Activated CD4-positive, alpha-beta T cell treated with anti-CD3 and anti-CD28 coated beads, Interleukin-2, Interleukin-6, amounts not matched to agents 100 ng/mL and 50 ng/mL, durations not matched to agents 16 hours and 8 hours (primary cell): ENCODE measurements at places on chromosomes 13 and 19.

DNA sequence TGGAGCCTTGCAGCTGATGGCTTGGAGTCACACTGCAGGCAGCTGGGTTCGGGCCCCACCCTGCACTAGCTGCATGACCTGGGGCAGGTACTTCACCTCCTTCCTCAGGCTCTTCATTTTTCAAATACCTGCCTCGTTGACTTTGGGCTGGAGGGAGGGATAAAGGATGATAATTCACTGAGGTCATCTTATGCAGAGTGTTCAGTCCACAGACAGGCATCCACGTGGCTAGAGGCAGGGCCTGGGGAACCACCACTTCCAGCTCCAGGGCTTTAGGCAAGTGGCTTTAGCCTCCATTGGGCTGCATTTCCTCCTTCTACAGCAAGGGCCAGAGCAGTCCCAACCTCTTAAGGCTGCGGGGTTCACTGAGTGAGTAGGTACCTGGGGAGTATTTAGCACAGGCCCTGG, 84.8 kb downstream of the SIPA1L3 start:
- no peak for DNase-seq

DNA sequence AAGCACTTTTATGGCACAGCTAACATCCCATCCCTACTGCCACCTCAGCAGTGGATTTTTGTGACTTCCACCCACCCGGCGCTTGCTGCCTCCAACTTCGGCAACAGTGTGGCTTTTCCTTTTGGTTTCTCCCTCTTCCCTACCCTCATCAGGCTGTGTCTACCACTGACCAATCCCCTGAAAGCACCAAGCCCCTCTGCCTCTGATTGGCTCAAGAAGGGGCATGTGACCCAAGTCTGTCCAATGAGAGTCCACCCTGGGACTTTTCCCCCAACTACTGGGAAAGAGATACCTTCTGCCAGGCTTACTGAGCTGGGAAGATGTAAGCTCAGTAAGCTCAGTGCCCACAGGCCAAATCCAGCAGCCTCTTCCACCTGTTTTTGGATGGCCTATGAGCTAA, 5.8 kb downstream of the SMIM7 start:
- DNase-seq: no peak

DNA sequence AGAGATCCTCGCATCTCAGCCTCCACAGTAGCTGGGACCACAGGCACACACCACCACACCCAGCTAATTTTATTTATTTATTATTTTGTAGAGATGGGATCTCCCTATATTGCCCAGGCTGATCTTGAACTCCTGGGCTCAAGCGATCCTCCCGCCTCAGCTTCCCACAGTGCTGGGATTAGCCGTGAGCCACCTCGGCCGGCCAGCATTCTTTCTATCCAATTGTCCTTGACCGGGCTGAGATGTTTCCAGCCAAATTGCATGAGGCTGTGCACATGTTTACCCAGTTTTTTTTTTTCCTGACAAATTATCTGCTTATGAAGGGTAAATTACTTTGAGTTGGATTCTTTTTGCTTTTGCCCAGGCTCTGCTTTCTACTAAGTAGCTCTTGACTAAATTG, 28.2 kb downstream of the UNC13A start:
- no peak for DNase-seq

DNA sequence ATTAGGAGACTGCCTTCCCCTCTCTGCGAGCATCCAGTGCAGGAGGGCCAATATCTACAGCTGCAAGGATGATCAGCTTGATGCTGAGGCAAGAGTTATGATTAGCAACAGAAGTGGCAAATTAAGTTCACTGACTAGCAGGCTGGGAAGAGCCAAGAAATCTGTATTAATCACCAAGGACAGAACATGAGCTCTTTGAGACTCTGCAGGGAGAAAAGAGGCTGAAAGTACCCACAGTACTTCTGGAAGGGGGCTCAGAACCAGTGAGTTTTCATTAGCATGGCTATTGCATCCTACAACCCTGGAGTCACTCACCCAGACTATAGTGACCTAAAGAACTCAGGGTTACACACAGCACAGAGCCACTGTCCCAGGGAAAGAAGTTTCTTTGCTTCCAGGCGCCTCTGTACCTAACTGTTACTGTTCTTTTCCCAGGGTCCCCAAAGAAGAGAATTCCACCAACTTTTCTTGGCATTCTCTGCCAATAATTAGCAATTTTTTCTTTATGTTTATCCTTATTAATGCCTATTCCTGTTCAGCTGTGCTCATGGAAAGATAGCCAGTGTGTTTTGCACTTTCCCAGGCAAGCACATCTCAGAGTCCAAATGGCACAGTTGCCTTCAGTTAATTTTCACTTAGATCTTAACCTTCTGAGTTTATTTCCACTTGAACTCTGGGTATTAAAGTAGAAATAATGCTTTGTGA, 25.8 kb upstream of the MEDAG start:
- DNase-seq: no peak

- DNase-seq: no peak
Measured at GRCh38 chr13:51770681-51771417, 33.1 kb downstream of the DHRS12 start.

DNA sequence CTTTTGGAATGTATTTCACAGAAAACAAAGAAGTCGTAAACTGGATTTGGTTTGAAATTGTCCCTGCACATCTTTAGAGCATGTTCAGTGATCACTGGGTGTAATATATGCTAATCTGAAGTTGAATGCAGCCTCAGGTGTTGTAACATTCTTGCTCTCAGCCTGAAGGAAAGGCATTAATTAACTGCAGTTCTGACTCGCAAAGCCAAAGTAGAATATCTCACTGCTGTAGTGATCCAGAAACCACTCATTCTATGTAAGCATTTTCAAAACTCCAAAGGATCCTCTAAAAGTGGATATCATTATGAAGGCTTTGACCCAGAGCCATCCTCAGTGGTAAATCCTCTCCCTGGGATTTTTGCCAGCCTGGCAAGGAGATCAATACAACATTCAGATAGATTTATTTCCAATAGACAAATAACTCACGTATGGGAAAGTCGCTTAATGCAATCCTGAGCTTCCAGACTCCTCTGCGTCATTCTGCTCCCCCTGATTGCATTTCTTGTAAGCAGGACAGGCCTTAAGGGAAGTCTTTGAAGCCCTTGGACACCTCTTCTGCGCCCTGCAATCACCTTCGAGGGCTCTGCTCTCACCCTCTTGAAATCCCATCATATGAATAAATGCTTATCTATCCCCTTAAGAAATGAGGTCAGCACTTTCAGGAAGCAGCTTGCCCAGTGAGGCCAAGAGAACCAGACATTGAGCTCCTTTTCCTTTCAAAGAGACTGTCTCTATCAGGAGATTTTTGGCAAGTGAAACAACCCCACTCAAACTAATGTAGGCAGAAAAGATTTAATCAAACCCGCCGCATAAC, 301.7 kb upstream of the NBEA start:
- DNase-seq: no peak

GRCh38 chr19:28828276-28828870, 384.6 kb downstream of the UQCRFS1 start:
- no peak for DNase-seq

GRCh38 chr13:112715210-112715609, 25.4 kb downstream of the ATP11A start:
- no peak for DNase-seq

DNA sequence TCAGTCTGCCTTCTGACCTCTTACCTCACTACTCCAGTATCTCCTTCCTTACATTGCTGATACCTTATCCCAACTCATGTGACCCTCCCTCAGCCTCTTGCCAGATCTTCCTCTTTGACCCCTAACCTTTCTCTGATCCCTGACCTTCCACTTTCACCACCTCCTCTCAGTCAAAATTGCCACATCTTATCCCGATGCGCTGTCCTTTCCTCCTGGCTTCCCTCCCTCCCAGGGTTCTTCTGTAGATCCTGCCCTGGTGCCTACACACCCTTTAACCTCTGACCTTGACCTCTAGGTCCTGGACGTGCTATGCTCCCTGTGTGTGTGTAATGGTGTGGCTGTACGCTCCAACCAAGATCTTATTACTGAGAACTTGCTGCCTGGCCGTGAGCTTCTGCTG, 23.7 kb downstream of the RYR1 start:
- no peak for DNase-seq

DNA sequence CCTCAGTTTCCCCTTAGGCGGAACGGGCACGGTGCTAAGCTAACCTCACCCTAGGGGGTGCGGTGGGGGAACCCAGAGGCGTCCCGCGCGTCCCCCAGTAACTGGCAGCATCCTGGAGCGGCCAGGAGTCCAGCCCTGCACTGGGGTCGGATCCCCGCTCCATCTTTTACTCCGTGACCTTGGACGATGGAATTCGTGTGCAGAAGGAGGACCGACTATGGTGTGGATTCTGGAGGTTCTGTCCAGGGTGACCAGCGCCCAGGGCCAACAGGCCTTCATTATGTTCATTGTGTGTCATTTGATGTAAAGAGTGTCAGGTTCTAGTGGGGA, 630 bp downstream of the SPPL2B start:
- no peak for DNase-seq

GRCh38 chr13:64992314-64992713, 2237.8 kb downstream of the PCDH9 start:
- no peak for DNase-seq

DNA sequence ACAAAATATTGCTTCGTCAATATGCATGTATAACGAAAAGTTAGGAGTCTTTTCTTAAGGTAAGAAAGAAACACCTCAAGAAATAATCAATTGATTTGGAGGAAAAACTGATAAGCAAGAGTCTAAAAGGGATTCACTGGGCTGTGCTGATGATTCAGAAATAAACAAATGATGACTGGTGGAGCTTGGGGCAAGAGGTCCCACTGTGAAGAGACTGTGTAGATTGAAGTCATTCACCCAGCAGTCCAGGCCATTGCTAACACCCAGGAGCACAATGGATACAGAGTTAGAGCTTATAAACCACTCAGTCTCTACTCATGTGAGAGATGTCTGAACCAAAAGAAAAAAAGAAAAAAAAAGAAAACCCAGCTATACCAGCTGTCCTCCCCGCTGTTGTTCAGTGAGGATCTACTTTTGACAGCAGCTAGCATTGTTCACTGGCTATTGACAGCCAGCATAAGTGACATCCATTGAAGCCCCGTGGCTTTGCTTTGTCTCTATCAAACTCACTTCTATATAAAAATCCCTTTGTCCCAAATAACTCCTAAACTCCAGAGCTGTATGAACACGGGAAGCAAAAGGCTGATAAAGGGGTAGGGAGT, 255.5 kb downstream of the KCTD12 start:
- DNase-seq: no peak

DNA sequence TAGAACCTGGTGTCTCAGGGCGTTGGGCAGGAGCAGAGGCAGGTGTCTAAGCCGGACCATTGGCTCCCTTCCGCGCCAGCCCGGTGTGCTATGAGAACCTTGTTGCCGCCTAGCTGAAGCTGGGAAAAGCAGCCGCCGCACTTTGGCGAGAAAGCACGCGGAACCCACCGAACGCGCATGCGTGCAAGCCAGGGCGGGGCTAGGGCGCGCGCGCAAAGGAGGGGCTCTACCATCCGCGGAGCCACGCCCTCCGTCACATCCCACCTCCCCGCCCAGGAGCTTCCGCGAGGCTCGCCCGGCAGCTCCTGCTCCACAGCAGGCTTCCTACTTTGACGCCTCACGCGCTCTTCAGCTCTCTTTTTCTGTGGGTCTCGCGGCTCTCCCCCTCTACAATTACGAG, 51.3 kb downstream of the WDR87 start:
- DNase-seq: no peak

DNA sequence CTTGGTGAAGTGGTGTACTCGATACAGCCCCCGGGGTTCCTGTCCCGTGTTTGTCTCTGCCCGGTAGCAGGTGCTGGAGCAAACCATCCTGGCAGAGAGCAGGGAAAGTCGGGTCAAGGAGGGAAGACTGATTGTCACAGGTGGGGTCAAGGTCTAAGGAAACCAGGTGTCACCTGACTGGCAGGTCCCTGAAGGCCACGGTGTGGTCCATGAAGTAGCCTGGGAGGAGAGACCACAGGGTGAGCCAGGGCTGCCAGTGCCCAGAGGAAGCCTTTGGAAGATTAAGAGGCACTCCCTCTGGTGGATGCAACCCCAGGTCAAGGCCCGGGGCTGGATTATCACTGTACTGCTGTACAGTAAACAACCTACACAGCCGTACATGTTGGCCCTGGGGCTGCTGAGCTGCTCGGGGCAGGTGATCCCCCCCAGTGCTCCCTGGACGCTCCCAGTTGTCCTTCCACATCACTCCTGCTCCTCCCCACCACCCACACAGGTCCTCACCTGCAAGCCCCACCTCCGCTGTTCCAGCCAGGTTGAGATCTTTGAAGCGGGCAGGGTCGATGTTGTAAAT, 6.0 kb upstream of the CCER2 start:
- no peak for DNase-seq

GRCh38 chr19:919199-920050, 2.3 kb downstream of the KISS1R start:
- DNase-seq: peak; percentile 42

DNA sequence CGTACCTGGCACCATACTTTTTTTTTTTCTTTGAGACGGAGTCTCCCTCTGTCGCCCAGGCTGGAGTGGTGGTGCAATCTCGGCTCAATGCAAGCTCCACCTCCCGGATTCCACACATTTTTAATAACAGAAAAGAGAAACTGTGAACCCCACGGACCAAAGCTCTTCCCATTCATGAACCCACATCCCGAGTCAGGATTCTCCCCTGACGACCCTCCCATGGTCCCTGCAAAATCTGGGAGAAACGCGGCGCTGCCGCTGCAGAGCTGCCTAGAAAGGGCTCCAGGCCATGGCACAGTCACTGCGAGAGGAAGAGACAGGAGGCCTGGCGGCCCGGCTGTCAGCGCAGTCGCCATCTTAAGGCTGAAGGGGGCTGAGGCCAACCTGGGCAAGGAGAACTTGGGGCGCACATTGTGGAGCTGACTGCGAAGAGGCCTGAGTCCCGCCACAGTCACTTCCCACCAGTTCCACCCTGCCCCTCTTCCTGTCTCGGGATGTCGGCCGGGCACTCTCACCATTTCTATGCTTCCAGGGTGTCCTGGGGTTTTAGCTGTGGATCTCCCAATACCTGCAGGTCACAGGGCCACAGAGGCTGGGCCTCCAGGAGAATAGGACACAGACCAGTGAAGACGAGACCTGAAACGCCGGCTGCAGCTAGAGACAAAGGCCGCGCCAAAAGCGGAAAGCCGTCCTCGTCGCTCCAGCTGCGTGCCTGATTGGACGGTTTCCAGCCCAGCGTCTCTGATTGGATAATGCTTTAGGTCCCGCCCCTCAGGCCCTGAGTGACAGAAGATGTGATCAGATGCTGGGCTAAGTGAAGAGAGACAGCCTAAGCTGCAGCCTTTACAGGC, 71.0 kb downstream of the ZNF486 start:
- DNase-seq: peak; percentile 92

DNA sequence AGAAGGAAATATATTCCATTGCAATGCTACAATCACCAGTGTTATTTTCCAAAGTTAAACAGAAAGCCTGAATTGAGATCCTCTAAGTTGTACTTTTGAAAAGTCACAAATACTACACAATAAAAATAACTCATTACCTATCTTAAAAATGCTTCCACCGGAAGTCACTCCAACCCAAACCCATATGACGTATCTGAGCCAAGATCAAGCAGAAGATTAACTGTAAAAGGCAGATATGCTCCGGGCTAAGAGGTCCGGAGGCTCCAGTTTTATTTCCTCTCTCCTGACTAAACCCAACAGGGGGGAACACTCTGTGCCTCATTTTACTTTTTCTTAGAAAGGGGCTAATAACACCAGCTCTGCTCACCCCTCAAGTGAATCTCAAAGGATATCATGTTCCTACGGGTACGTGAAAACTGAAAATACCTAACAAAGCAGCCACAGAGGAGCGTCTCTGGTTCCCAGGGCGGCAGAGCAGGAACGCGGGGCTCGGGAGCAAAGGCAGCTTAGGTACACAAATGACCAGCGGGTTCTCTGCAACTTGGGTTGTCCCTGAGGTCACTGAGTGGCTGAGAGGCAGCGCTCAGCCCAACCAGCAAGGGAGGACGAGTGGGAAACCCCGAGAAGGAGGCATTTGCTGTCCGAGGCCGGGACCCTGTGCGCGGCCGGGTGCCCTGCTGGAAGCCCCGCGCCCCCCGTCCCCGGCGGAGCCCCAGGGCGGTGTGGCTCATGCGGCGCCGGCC, 750 bp downstream of the RAB20 start:
- peak; percentile 9 for DNase-seq
